Testis (tissue), 5 donors: ENCODE measurements at places on chromosomes 3 and 15.
A peak's percentile ranks its signal among the peaks of the same experiment; 100 is the strongest.

DNA sequence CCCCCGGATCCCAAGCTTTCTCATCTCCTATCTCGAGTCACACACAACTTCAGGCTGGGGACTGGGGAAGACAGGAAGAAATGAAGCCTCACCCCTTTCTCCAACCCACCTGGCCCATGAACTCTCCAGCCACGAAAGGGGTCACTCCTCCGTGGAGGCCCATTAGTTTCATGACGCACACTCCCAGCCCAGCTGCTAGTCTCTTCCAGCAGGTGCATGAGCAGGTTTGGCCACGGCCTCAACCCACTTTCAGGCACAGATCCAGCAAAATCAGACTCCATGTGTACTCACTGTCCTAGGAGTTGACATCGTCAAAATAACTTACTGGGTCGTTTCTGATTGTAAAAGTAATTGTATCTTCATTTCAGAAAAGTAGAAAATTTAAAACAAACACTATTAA, 76.6 kb downstream of the C3orf70 start:
- DNase-seq: no peak

GRCh38 chr3:112925969-112926368, 48.9 kb downstream of the CD200R1 start:
- DNase-seq: no peak

- no peak for DNase-seq
These were observed 313.2 kb upstream of the MME start for GRCh38 chr3:154766765-154767503.

DNA sequence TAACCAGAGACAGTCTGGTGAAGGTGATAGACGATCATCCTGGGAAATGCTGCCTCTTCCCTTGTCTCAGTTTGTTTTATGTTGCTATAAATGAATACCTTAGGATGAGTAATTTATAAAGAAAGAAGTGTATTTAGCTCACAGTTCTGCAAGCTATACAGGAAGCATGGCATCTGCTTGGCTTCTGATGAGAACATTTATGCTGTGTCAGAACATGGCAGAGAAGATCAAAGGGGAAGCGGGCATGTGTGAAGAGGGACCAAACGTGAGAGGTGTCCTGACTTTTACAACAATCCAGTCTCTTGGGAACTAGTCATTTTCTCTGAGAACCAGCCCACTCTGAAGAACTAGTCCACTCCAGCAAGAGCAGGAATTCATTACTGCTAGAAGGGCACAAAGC, 9.6 kb downstream of the CMC1 start:
- DNase-seq: no peak

- no peak for DNase-seq
These were observed 717.2 kb upstream of the UBE2E2 start for GRCh38 chr3:22485954-22486353.

DNA sequence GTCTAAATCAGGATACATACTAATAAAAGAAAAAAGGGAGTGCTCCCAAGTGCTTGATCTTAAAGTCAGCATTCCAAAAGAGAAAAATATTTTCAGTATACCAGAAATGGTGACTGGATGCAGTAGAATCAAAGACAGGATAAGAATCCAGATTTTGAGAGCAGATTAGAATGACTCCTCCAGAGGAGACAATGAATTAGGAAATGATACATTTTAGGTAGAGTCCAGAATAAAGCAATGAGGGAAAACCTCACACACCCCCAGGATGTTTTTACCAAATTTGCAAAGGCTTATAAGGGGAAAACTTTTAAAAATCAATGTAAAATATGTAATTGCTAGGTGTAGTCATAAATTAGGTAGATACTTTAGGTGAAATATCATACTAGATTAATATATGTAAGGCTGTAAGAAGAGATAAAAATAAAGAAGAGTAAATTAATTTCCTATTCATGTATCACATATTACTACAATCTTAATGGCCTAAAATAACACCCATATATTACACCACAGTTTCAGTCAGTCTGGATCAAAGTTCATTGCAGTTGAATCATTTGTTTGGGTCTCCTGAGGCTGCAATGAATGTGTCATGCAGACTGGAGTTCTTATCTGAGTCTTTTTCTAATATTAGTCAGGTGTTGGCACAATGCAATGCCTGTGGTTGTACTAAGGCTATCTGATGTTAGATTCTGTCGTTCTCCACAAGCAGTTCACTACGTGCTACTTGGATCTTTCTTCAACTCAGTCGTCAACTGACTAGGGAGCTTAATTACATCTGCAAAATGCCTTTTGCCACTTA, 547.8 kb upstream of the EPHA6 start:
- DNase-seq: no peak

DNA sequence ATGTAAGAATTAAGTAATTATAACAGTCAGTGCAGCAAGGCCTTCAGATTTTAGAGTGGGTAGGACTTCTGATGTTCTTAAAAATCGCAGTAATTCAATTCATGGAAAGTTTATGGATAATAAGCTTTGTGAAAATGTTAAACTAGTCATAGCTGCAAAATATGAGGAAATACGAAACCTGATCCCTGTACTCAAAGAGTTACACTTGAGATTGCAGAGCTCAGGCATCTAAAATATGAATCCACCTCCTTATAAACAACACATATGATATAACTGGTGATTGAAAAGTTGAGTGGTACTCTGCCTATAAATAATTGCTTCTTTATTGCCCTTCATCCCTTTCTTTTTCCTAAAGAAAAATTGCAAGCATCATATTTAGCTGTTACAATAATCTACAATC, 473.3 kb downstream of the OTOL1 start:
- DNase-seq: no peak

GRCh38 chr3:125512135-125512920, 7.7 kb downstream of the SNX4 start:
- DNase-seq: no peak

DNA sequence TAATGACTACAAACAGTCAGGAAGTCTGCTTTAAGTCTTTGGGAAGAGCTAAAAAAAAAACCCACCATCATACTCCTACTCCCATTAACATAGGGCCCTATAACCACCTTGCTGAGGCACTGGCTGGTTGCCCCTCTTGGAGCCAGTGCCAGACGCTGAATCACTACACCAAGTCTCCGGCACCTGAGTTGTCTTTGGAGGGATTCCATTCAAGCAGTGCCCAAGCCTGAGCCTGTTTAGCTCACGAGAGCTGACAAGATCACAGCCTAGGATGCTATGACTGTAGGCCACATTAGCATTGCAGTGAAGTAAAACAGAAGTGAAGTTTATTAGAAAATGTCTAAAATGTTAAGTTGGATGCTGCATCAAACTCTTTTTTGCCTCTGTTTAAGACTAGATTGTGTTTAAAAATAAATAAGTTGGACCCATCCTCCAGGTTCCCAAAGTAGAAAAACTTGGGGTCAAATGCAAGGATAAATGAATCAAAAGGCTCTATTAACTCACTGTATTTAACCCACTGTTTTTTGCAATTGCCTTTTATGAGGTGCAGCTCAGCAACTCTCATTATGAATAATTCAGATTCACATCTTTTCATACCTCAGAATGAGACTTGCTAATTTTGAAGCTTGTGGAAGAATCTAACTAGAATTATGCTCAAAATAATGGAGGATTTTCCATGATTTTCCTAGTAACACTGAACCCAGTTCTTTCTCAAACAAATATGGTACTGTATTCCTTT, 461.9 kb downstream of the FOXP1 start:
- no peak for DNase-seq

- no peak for DNase-seq
These were observed 119.5 kb downstream of the ZNF280D start for GRCh38 chr15:56613811-56614210.

DNA sequence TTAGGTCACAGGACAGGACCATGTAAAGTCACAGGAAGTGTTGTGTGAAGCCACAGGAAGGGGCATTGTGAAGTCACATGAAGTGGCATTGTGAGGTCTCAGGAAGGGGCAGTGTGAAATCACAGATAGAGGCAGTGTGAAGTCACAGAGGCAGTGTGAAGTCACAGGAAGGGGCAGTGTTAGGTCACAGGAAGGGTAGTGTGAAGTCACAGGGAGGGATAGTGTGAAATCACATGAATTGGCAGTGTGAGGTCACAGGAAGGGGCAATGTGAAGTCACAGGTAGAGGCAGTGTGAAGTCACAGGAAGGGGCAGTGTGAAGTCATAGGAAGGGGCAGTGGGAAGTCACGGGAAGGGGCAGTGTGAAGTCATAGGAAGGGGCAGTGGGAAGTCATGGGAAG, 37.9 kb downstream of the GASK1A start:
- DNase-seq: no peak

DNA sequence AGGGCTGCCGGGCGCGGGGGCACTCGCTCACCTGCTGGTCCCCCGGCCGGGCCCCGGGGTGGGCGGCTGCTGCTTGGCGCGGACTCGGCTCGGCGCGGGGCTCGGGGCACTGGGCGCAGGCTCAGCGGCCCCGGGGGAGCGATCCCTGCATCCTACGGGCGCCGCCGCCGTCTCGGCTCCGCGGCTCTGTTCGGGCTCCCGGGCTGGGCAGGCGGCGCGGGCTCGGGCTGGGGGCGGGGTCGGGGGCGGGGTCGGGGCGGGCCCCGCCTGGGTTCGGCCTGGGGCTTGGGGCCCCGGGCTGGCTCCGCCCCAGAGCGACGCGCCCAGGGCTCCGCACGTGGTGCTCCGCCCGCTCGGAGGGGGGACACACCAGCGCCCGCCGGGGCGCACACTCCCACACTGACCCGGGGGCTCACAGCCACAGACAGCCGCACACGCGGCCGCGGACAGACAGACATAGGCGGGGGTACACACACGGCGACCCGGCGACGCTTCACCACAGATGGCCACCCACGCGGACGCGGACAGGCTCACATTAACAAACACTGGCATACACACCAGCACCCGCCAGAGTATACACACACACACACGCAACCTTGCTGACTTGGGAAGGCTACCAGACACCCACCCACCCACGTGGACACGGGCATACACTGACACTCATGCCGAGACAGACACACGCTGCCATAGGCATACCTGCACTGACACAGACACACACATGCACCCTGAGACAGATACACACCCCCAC, at the start of gene SCN5A:
SCN5A (minus strand) TSS at position 188 of the 748 bp plus-strand sequence. CDS start 16,380 bp downstream, outside the sequence.
- DNase-seq: peak; percentile 43

DNA sequence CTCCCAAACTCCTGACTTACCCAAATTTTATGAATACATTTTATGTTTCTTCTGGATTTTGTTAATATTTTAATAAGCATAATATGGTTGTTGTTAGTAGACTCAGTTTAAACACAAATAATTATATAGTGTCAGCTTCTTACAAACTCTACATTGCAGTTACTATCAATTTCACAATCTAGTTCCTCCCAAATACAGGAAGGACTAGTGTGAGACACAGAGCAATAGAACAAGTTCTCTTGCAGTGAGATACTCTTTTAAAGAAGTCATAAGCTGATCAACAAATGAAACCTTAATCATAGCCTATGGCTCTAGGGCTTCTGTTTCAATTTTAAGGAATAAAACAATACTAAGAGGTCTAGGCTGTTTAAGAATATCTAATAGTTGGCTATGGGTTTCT, 86.1 kb downstream of the SAMMSON start:
- DNase-seq: no peak

DNA sequence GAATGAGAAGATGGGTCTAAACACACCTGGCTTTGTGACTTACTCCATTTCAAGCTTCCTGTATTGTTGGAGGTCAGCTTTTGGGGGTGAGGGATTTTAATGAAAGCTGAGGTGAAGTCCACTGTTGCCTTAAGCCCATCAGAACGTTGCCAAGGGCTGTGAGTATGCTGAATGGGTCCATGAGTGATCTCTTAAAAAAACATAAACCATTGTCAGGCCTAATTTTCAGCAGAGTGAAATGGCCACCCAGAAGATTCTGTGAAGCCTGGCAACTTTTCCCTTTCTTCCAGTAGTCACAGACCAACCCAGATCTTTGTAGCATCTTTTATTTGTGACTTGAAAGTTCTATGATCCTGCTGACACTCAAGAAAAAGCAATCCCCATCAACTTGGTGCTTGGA, 87.0 kb downstream of the SMAD3 start:
- DNase-seq: no peak

GRCh38 chr3:108862865-108863798, 40.5 kb downstream of the TRAT1 start:
- no peak for DNase-seq

DNA sequence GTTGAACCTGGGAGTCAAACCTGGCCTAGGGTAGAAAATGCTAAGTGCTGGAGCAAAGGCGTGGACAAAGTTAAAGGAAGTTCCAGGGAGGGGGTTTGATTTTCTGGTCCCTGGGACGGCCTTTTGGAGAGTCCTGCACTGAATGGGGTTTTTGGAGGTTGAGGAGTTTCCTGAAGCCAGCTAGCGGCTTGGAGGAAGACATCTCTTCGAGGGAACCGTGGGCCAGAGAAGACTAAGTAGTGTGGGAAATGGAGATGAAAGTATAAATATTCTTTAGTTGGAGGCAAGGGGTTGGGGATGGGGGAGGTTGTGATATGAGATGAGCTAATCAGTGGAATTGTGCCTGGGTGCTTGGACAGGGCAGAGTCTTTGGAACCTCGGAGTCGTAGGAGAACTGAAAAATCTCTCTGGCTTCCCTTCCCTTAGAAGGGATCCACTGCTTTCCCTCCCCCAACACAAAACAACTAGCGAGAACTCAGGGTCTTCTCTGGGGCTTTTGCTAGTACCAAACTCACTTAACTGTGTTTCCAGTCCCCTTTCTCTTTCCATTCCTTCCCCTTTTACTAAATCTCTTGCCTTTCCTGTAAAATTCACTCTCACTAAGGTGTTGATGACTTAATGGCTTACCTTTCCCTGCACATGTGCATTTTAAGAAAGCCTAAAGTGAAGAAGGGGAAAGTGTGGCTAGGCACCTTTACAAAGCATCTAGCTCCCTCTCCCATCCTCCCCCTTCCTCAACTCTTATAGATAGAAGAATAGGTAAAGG, 1.0 kb downstream of the LPP start:
- no peak for DNase-seq

- no peak for DNase-seq
These were observed 991.2 kb downstream of the TUSC7 start for GRCh38 chr3:117700573-117701360.

DNA sequence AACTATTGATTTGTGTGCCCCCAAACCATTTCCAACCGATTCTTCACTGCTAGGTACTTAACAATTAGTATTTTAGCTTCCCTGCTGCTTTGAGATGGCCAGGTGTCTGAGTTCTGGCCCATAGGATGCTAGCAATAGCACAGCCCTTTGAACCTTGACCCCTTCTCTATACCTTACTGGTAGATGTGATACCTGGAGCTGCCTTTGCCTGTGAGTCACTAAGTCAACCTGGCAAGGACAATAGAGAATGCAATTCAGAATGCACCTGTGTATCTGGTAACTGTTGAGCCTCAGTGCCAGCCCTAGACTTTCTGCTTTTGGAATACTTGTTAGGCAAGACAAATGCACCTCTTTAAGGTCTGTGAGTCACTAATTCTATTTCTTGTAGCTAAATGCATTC, 467.4 kb downstream of the GRM7 start:
- no peak for DNase-seq

GRCh38 chr3:149494022-149494758, 19.7 kb downstream of the TM4SF4 start:
- DNase-seq: peak; percentile 79

DNA sequence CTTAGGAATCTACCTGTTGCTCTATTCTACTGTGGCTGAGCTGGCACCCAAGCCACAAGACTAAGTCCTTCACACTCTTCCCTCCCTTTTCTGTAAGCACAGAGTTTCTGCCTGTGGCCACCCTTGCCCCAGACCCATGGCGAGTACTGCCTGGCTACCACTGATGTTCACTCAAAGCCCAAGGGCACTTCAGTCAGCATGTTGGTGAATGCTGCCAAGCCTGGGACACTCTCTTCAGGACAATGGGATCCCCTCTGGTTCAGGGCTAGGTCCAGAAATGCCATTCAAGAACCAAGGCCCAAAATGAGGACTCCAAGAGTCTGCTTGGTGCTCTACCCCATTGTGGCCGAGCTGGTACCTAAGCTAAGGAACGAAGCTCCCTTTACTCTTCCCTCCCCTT, 184.2 kb downstream of the FGF12 start:
- DNase-seq: no peak

GRCh38 chr3:122146466-122146865, 37.0 kb upstream of the CASR start:
- no peak for DNase-seq
